ENCODE measurements at places on chromosomes 7 and 10.

- no peak for DNase-seq
These were observed 699 bp downstream of the CLIP2 start for GRCh38 chr7:74289659-74290552.

DNA sequence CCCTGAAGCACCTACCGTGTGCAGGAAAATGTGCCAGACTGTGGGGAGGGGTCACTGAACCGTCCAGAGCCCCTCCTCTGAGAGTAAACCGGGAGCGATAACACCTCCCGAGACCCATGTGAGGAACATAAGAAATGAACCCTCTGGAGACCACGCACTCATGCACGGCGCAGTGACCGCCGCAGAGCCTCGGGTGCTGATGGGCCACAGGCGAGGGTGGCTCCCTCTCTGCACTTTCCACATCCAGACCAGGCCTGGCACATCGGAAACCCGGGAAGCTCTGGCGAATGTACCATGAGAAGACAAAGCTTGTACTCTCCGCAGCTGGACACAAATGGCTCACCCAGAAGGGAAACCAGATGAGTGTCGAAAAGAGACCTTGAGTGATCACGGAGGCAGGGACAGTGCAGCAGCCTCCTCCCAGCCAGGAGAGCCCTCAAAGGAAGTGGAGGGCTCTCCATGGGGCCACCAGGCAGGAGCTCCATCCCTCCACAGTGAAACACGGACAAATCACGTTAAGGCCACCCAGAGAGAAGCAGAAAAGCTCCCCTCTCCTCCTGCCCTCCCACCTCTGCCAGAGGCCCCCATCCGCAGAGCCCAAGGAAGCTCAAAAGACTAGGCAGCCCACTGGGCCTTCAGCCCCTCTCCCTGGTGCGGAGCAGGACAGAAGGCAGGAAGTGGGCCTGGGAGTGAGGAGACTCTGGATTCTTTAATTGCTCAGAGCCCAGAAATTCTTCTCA, 178.1 kb upstream of the PPP2R2D start:
- no peak for DNase-seq

- DNase-seq: no peak
These were observed 9.4 kb downstream of the HNRNPF start for GRCh38 chr10:43399320-43400310.

GRCh38 chr10:4719671-4720070, 106.3 kb upstream of the AKR1E2 start:
- DNase-seq: no peak

DNA sequence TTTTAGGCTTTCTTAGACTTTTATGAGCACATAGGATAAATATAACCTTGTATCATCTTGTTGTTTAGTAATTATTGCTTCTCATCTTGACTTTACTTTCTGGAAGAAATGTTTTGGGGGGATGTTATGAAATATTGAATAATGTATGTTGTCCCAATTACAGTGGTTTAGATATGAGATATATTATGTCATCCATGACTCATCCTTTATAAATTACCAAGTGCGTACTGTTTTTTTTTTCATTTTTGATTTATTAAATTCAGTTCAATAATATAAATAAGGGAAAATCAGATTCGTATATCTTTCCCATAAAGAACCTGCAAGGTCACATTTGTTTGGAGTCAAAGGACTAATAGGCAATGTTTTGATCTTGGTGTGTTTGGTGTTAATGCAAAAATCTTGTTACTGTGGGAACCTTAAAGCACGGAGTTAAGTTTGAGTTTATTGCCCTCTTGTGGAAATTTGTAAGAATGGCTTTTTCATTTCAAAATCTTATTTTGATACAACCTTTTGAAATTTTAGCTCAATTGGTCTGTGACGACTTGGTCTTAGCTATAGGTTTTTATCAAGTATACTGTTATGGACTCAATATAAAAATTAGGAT, 108.6 kb downstream of the SRI start:
- peak; percentile 25 for DNase-seq

DNA sequence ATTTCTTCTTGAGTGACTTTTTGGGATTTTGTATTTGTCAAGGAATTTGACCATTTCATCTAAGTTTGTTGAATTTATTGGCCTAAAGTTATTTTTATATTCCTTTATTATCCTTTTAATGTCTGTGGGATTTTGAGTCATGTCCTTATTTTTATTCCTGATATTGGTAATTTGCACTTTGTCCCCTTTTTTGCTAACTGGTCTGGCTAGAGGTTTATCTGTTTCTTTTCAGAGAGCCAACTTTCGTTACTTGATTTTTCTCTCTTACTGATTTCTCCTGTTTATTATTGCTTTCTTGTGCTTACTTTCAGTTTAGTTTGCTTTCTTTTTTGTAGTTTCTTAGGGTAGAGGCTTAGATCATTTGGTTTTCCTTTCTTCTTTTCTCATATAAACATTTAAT, 14.6 kb downstream of the MGMT start:
- DNase-seq: no peak

- DNase-seq: no peak
These were observed 257.3 kb downstream of the SDK1 start for GRCh38 chr7:3558400-3558799.

DNA sequence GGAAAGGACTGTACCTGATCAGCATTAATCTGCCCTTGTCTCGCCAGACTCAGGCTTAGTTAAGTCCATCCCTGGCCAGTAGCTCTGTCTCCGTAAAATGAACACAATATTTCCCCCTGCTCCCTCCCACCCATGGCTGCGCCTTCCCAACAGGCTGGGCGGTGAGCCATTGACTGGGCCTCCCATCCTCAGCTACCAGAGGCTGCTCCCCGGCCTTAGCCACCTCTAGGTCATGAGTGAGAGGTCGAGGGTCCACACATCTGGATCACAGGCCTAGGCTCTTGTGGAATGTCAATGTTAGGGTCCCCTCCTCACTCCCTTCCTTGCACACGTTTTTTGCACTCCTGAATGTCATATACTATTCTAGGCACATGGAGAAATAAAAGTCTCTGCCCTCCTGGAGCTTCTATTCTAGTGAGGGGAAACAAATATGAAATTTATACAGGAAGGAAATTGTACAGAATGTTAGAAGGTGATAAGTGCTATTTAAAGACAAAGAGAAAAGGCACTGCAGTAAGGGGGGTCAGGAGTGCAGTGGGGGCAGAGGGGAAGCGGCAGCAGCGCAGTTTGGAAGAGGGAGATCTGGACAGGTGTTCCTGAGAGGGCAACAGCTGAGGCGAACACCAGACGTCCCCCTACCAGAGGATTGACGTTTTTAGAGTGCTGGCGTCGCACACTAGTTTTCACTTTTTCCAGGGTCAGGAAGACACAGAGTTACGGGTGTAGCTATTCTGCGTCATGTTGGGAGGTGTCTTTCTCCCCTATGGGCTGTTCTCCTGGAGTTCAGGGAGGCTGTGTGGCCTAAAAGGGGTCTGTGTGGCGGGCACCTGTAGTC, 17.2 kb upstream of the EIF5AL1 start:
- DNase-seq: no peak

DNA sequence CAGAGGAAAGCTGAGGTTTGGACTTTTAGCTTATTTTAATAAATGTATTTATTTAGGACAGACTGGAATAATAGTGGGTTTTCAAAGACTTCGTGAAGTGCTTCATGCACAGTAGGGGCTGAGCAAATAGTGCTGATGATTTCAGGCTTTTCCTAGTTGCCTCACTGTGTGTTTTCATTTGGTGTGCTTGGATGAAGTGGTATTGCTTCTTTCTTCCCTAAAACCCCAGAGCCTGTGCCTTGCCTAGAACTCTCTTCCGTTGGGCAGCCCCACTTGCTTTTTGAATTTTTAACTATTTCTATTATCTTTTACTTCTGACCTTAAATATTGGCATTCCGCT, 49.6 kb downstream of the ARID5B start:
- DNase-seq: no peak

GRCh38 chr10:24318517-24318916, 109.6 kb downstream of the KIAA1217 start:
- DNase-seq: peak; percentile 48

- no peak for DNase-seq
These were observed 39.2 kb downstream of the AIFM2 start for GRCh38 chr10:70093335-70093944.

- no peak for DNase-seq
These were observed 820.6 kb upstream of the KCND2 start for GRCh38 chr7:119452401-119452800.

DNA sequence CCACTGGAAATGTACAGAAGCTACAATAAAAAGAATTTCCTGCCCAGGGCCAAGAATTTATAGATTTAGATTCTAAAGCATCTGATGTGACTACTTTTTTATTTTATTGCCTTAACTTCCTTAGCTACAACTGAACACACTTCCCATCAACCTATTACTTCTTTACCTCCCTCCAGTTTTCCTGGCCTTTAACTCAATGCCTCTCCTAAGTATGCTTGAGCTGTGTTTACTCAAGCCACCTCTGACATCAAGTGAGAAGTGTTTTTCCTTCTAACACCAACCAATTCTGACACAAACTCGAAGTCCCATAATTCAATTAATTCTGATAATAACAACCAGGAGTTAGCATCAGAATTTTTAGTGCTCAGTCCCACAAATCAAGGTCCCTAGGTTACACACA, 170.0 kb downstream of the IMMP2L start:
- DNase-seq: no peak

GRCh38 chr7:151857412-151857811, 19.5 kb downstream of the PRKAG2 start:
- DNase-seq: no peak

DNA sequence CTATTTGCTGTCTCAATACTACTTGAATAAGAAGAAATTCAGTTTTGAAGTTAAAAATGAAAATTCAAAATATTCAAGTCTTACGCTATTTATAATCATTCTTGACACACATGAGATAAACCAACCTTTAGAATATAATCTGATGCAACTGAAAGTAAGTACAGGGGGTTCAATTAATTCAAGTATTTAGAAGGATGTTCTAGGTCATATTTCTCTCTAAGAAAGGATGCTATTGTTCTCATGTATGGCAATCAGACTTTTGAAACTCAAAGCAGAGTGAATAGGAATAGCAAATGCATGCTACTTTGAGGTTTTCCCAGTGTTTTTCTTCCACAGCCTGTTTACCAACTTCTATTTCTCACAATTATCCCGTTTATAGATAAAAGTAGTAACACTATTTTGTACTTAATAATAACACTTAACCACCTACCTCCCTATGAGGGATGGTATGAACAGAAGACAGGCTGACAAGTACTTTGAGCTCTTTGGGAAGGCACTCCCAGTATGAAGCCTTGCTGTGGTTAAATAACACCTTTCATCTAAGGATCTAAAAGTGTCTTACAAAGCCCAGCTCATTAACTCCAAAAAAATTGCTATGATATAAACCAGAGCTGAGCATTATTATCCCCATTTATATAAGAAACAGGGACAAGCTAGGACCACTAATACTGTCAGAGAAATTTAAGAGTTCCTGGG, 18.0 kb upstream of the SPOCK2 start:
- DNase-seq: no peak

DNA sequence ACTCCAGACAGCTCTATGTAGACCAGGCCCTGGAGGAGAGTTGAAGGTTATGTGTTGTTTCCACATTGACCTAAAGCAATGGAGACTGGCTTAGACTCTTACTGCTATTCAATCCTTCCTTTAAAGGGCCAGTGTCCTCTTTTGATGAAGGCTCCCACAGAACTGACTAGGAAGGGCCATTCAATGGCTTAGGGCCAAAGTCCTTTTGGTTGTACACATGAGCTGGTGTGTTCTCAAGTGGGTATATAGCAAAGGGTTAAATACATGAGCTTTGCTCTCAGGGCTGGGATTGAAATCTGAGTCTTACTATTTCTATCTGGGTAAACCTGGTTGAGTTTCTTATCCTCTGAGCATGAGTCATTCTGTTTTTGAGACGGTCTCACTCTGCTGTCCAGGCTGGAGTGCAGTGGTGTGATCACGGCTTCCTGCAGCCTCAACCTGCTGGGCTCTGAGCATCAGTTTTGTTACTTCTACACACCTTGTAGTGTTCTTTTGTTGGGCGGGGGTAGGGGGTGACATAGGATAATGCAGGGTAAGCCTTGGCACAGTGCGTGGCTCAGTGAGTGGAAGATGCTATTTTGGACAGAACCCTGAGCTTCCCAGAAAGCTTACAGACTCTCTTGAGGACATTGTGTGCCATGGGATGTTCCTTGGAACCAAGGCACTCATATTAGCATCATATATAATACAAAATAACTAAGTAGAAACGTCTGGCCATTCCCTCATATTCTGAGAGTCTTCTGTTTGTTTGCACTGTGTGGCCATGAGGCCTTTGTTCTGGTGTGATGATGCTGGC, 90.1 kb downstream of the ABCC2 start:
- DNase-seq: peak; percentile 18

DNA sequence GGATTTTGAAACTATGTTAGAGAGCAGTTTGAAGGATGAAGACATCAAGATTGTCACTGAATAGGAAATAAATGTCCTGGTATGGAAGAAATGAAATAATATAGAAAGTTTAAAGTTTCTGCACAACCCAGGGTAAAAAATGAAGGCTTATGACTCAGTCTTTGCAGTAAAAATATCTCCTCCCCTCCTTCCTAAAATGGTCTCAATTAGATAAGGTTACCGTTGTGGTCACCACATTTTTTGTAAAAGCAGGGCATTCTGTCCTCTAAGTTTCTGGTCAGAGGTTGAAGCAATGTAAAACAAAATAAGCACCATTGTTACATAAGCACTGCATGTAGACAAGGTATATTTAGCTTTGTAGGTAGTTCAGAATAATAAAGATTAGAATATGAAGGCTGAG, 403.5 kb downstream of the SUGCT start:
- DNase-seq: no peak

- no peak for DNase-seq
These were observed 8.9 kb downstream of the PNLIP start for GRCh38 chr10:116554628-116555027.

DNA sequence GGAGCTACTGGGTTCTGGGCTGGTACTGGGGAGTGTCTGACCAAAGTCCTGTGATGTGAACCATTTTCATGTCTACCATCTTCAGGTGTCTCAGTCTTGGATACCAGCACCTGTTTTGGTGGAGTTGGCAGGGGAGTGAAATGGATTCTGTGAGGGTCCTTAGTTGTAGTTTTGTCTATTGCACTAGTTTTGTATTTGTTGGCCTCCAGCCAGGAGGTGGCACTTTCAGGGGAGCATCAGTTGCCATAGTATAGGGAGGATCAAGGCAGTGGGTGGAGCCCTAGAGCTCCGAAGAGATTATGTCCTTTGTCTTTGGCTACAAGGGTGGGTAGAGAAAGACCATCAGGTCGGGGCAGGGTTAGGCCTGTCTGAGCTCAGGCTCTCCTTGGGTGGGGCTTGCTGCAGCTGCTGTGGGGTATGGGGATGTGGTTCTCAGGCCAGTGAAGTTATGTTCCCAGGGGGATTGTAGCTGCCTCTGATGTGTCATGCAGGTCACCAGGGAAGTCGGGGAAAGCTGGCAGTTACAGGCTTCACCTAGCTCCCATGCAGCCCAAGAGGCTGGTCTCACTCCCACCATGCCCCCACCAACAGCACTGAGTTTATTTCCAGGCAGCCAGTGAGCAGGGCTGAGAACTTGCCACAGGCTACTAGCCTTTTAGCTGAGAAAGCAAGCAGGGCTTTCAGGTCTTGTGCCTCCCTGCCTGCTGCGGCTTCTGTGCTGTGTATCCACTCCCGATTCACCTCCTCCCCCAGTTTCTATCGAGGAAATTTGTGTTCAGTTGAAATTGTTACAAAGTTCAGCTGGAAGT, 153.1 kb downstream of the ZNF365 start:
- no peak for DNase-seq
